ENCODE measurements at places on chromosomes 7 and 10. TPM values are rescaled to one million over a fixed set of nuclear protein-coding genes. Genes with fewer than 3 reads are reported as not detected.
A peak's percentile ranks its signal among the peaks of the same experiment; 100 is the strongest.

CALD1 gene
- 0.33 TPM for total RNA-seq

TCERG1L gene
- not detected for total RNA-seq

CYP3A7 gene
- total RNA-seq: not detected

HOXA11 gene
- total RNA-seq: not detected

CPA1 gene
- total RNA-seq: not detected

STEAP4 gene
- 0.09 TPM for total RNA-seq

BAMBI gene
- total RNA-seq: 0.32 TPM

FLNC gene
- total RNA-seq: not detected

VSTM2A gene
- not detected for total RNA-seq

- H3K27me3 ChIP-seq: no peaks in the 10 kb centered on the region
- H3K36me3 ChIP-seq: peaks cover 8% of the 10 kb centered on the region
- no peak overlapping the region for H3K27ac ChIP-seq
These were observed 34.1 kb downstream of the MACC1 start for GRCh38 chr7:20183086-20183485.

DNA sequence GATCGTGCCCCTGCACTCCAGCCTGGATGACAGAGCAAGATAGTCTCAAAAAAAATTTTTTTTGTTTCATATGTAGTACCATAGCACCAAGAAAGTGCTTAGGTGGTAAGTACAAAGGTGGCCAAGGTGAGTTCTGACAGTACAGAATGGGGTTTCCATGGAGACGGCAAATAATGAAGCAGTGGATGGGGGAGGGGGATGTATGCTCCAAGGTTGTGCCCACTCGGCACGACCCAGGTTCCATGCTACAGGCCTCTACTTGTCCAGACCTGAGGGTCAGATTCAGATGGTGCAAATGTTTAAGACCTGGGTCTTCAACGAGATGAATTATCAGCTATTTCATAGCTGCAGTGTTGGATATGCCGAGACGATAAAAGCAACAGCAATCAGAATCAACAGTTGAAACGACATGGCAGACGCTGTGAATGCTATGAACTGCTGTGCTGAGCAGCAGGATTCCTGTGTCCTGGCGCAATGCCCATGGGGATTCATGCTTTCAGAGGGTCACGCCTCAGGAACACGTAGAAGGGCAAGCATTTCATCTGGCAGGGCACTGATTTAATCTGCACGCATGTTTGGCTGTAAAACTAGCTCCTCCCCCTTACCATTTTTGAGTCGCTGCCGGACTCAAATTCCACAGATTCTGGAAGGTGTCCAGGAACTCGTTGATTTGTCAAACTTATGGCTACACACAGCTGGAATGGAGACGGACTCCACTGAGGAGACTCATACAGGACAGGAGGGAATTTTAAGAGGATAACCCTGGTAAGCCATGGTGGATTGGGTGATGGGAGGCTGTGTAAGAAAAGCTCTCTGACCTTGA, 256.5 kb downstream of the FRMD4A start:
- DNase-seq: no peak
- no peak overlapping the region for H3K4me3 ChIP-seq

DNA sequence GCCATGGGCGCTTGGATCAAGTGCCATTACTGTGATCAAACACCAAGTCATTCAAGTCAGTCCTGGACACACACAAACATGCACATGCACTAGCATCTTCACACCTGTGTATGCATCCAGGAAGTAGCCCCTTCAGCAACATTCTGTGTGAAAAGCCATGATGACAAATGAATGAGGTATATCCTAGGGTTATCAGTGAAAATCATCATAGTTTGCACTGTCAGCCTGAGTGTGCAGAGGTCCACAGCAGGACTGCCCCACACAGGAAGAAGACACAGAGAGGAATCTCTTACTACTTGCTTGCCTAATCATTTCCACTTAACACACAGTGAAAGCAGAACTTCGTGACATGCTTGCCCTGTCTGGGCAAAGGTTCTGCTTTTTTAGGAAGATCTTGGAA, 184.0 kb upstream of the ADO start:
- no peaks in the 10 kb centered on the region for H3K27me3 ChIP-seq
- H3K27ac ChIP-seq: no peak overlapping the region
- DNase-seq: no peak
- no peaks in the 10 kb centered on the region for H3K36me3 ChIP-seq
- peaks cover 24% of the 10 kb centered on the region for H3K4me1 ChIP-seq

DNA sequence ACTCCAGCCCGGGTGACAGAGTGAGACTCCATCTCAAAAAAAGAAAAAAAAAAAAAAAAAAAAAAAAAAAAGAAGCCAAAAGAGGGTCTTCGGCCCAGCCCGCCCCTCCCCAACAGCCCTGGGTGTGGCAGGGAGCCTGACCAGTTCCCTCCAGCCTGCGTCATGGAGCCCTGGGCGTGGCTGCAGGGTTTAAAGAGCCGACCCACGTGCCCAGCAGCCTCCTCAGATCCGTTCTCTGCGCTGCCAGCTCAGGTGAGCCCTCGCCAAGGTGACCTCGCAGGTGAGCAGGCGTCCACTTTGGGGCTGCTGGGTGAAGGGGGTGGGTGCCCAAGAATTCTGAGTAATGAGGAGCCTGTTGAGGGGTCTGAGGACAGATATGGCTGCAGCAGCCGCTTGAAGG, at the start of gene FXYD4:
FXYD4 (plus strand) TSS at position 219 of the 400 bp plus-strand sequence. CDS start 2,111 bp downstream, outside the sequence.
- H3K36me3 ChIP-seq: no peaks in the 10 kb centered on the region
- H3K4me3 ChIP-seq: no peak within 1 kb of the TSS
- H3K4me1 ChIP-seq: no peaks in the 10 kb centered on the region
- no peak for DNase-seq
- no peaks in the 10 kb centered on the region for H3K27me3 ChIP-seq

GRCh38 chr7:148264933-148265557, 325.5 kb upstream of the C7orf33 start:
- peaks cover 29% of the 10 kb centered on the region for H3K4me1 ChIP-seq
- no peak for DNase-seq
- H3K27me3 ChIP-seq: peaks cover 5% of the 10 kb centered on the region
- no peak overlapping the region for H3K27ac ChIP-seq
- H3K4me3 ChIP-seq: no peak overlapping the region

- peaks cover 12% of the 10 kb centered on the region for H3K4me1 ChIP-seq
- no peak for DNase-seq
- peaks cover 48% of the 10 kb centered on the region for H3K27me3 ChIP-seq
These were observed 490 bp downstream of the CADPS2 start for GRCh38 chr7:122885583-122886356.

- no peaks in the 10 kb centered on the region for H3K36me3 ChIP-seq
- no peak for DNase-seq
- H3K4me3 ChIP-seq: no peak overlapping the region
- peaks cover 2% of the 10 kb centered on the region for H3K27me3 ChIP-seq
- H3K4me1 ChIP-seq: no peaks in the 10 kb centered on the region
These were observed 66.0 kb upstream of the SHH start for GRCh38 chr7:155878250-155878649.

DNA sequence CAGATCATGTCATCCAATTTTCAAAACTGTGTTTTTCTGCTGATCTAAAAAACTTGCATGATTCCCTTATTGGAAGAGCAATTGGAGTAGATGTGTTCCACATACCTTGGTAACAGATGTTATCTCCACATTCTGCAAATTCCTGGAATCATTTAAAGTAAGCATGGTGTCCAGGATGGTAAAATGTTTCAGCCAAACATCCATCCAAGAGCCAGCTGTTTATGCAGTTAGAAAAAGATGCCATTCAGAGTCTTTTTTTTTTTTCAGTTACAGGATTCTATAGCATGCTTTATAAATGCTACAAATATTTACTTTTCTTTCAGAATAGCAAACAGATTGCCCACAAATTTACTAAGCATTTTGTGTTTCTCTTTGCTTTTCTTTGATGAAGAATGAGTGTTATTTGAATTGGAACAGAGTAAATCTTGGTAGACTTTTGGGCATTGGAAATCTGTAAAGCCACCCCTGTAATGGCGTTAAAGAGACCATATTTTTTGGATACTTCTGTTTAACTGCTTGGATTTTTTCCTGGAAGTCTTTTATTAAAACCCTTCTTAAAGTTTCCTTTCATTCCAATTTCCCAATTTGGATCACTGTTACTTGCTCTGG, 149.8 kb downstream of the GNAT3 start:
- H3K4me1 ChIP-seq: no peaks in the 10 kb centered on the region
- no peaks in the 10 kb centered on the region for H3K36me3 ChIP-seq
- no peak overlapping the region for H3K27ac ChIP-seq
- no peak for DNase-seq
- no peaks in the 10 kb centered on the region for H3K27me3 ChIP-seq
- H3K4me3 ChIP-seq: no peak overlapping the region

DNA sequence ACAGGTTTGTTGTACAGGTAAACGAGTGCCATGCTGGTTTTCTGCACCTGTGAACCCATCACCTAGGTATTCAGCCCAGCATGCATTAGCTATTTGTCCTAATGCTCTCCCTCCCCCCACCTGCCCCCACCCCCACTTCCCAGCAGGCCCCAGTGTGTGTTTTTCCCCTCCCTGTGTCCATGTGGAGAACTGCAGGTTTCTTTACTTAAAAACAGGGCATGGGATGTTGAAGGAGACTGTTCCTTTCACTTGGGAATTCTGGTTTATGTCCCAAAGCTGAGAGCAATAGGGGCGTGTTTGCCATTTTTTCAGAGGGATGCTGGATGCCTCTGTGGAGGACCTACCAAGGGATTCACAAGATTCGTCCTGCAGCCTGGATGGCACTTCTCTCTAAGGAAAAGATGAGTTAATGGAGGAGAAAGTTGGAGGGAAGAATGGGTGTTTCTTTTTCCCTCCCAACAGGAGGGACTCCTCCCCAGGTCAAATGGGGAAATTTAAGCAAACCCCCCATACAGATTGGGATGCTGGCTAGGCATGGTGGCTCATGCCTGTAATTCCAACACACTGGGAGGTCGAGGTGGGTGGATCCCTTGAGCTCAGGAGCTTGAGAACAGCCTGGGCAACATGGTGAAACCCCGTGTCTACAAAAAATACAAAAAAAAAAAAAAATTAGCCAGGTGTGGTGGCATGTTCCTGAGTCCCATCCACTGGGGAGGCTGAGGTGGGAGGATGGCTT, 136.0 kb downstream of the GALNT17 start:
- no peaks in the 10 kb centered on the region for H3K27me3 ChIP-seq
- H3K4me3 ChIP-seq: no peak overlapping the region
- H3K4me1 ChIP-seq: no peaks in the 10 kb centered on the region
- H3K36me3 ChIP-seq: no peaks in the 10 kb centered on the region
- no peak for DNase-seq
- H3K27ac ChIP-seq: no peak overlapping the region

DNA sequence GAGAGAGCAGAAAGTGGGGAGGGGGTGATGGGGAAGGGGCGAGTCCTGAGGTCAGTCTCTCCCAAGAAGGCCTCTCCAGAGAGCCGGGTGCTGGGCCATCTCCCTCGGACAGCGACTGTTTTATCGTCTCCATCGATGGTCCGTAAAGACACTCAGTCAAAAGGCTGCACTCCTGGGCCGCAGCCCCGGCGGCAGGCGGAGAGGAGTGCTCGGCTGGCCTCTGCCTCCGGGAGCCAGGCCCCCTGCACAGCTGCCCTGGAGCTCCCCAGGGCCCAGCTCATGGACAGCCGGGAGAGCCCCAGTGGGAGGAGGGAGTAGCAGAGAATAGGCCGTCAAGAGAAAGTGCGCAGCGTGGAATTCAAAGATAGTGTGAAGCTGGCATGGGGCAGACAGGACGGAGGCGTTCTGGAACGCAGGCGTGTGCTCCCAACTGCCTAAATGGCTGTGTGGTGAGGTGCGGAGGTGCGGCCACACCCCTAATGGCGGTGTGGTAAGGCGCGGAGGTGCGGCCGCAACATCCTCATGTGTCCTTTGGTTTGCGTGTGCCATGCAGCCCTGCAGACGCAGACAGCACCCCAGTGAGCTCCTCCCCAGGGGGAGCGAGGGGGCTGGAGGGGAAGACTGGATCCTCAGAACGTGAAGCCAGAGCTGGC, 477.5 kb upstream of the FOXK1 start:
- H3K36me3 ChIP-seq: no peaks in the 10 kb centered on the region
- no peak overlapping the region for H3K27ac ChIP-seq
- H3K4me1 ChIP-seq: no peaks in the 10 kb centered on the region

- H3K27me3 ChIP-seq: no peaks in the 10 kb centered on the region
- no peaks in the 10 kb centered on the region for H3K36me3 ChIP-seq
- no peaks in the 10 kb centered on the region for H3K4me1 ChIP-seq
- no peak overlapping the region for H3K4me3 ChIP-seq
These were observed 2.8 kb downstream of the RBP3 start for GRCh38 chr10:47350671-47351640.

DNA sequence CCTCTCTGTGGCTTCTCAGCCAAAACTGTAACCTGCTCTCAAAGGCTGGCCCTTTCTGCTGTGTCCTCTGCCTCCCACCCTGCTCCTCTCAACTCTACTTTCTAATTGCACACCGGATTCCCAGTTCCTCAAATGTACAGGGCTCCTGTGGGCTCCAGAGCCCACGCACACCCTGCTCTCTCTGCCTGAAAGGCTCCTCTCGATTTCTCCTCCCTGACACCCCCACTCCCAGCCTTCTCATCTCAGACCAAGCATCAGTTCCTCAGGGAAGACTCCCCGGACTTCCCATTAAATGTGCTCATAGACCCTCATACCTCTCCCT, 111.7 kb upstream of the STEAP1B start:
- H3K36me3 ChIP-seq: peaks cover 33% of the 10 kb centered on the region
- H3K27me3 ChIP-seq: no peaks in the 10 kb centered on the region
- H3K27ac ChIP-seq: peak overlapping the region; percentile 81
- peak overlapping the region; percentile 39 for H3K4me3 ChIP-seq

DNA sequence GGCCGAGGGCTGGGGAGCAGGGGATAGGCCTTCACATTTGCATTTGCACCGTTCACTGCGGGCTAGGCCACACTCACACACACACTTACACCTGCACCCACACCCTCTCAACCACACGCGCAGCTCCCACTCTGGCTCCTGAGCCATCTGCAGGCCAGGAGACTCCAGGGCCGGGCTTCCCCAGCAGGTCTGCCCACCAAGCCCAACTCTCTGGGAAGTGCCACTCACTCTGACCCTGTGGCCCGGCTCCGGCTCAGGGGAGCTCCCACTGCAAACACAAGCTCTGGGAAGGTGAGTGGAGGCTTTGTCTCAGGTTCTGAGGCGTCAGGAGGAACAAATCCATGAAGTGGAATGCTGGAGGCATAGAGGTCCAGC, 157.9 kb downstream of the NRF1 start:
- DNase-seq: no peak
- no peaks in the 10 kb centered on the region for H3K4me1 ChIP-seq
- H3K27me3 ChIP-seq: peaks cover 4% of the 10 kb centered on the region
- H3K36me3 ChIP-seq: no peaks in the 10 kb centered on the region
- H3K27ac ChIP-seq: no peak overlapping the region
- no peak overlapping the region for H3K4me3 ChIP-seq

- H3K4me1 ChIP-seq: peaks cover 44% of the 10 kb centered on the region
- H3K4me3 ChIP-seq: peak overlapping the region; percentile 89
- no peaks in the 10 kb centered on the region for H3K27me3 ChIP-seq
- no peak for DNase-seq
These were observed 1.3 kb upstream of the CDK14 start for GRCh38 chr7:90594751-90595317.

DNA sequence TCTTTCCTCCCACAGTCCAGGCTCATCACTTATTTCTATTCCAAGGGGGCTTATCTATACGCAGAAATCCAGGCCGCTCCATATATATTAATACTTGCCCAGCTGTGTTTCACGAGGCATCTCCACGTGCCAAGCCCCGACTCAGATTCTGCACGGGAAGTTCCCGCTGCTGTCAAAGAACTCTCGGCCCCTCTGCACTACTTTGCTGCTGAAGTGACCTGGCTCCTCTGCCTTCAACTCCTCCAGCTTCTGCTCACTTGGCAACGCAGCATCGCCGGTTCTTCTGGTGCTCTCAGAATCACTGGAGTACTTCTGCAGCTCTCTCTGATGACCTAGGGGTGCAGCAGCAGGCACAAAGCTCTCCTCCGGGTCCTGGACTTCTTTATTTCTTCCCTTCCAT, 9.7 kb upstream of the CHST12 start:
- H3K36me3 ChIP-seq: no peaks in the 10 kb centered on the region
- DNase-seq: no peak
- H3K27ac ChIP-seq: no peak overlapping the region

Data from activated B cell treated with CpG ODN at 0.5 μM for 24 hours (primary cell).